ENCODE measurements at places on chromosomes 7 and 10.

DNA sequence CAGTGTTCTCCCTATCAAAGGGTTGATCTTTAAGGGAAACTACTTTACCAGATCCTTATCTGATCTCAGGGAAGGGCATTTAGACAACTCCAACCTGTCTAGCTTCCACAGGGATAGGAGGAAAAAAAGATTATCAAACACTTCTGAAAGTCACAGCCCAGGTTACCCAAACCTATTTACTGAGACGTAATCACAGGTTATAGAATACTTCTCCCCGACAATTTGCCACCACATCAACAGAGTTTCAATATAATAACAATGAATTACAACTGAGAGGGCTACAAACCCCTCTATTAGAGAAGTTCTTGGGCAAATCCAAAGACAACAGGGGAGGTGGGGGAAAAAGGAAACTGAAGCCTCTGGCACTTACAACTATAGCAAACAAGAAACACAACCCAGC is 26.3 kb downstream of the CFAP70 start:
- no peak for DNase-seq

DNA sequence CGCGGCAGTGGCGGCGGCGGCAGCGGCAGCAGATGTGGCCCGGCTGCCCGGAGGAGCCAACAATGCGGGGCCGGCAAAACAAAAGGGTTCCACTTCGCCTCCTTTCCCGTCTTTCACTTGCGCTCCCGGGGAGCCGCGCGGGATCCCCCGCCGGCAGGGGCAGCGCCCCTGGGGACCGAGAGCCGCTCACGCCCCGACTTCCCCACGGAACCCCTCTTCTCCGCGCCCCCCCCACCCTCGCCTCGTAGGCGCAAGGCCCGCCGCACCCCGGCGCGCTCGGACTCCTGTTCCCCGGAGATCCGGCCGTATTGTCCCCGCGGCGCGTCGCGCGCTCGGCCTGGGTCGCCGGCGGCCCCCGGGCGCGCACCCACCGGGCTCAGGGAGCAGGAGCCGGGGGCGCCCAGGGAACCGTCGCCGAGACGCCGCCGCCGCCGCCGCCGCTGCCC is 854 bp downstream of the CTBP2 start:
- DNase-seq: peak; percentile 62

GRCh38 chr10:82288461-82288881 is 413.5 kb downstream of the NRG3 start:
- peak; percentile 49 for DNase-seq

DNA sequence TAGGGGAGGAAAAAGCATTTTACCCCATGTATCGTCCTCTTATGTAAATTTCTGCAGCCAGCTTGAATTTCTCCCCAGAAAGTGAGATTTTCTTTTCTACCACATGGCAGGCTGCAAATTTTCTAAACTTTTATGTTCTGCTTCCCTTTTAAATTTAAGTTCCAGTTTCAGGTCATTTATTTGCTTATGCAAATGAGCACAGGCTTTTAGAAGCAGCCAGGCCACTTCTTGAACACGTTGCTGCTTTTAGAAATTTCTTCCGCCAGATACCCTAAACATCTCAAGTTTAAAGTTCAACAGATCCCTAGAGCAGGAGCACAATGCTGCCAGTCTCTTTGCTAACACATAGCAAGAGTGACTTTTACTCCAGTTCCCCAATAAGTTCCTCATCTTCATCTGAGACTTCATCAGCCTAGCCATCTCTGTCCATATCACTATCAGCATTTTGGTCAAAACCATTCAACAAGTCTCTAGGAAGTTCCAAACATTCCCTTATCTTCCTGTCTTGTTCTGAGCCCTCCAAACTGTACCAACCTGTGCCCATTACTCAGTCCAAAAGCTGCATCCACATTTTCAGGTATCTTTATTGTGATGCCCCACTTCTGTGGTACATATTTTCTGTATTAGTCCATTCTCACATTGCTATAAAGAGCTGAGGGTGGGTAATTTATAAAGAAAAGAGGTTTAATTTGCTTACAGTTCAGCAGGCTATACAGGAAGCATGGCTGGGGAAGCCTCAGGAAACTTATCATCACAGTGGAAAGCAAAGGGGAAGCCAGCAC is 16.3 kb downstream of the EZH2 start:
- DNase-seq: no peak

DNA sequence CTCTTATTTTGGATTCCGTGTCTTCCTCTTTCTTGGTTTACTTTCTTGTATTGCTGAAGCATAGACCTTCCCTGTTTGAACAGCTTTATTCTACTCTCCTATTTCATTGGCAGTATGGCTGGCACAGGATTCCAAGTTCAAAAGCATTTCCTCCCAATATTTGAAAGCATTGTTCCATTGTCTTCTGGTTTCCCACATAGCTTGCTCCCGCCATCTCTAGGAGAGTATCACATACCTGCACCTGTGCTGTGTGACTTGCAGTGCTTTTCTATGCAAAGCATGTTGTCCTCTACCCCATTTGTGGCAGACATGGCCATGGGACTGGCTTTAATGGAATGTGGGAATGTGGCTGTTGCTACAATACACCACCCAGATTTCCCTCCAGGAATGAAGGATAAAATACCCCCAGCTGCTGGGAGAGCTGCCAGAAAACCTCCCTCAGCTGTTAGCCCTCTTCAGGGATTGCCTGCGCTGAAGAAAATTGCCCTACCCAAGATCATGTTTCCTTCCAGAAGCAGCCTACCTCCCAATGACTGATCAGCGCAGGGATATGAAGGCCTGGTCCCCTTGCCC is 6.9 kb upstream of the MYOF start:
- no peak for DNase-seq

DNA sequence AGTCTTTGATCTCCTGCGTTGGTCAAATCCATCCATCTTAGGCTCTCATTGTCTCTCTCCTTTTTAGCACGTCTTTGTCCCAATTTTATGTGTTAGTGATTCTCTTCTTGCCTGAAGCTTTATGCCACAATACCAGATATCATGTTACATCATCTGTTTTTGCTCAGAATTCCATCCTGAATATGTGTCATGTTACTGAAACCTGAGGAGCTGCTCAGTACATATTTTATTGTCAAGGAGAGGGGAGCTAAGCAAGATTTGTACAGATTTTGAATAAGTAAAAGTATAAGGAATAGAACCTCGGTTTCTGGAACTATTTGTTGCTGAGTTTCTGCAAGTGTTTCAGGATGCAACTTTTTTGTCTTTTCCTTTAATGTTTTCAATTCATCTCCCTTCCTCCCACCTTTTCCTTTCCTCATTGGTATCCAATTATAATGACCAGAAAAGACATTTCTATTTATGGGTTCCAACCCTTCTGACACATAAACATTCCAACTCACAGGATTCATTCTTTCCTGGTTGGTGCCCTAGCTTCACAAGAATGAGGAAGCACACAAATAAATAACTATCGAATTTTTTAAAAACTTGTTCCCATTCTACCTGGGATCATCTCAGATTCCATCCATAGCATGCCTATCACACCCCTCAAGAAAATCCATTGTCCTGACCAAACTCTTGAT is 291.8 kb downstream of the CRPPA start:
- DNase-seq: no peak

DNA sequence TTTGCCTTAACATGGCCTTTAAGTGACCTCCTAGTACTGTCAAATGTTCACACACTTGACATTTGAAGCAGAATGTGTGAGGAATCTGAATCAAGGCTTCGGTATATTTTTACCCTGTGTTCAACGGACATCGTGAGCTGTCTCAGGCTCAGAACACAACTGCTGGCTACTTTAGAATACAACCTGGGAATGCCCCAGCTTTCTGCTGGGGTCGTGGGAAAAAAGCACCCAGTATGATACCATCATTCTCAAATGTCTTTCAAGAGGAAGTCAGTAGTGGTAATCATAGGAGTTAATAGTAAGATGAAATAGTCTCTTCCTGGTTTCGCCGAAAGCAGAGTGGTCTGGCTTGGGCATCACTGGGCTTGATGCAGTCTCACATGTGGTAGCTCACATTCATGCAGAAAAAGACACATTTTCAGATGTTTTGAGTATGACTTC is 67.2 kb downstream of the CREB5 start:
- no peak for DNase-seq

DNA sequence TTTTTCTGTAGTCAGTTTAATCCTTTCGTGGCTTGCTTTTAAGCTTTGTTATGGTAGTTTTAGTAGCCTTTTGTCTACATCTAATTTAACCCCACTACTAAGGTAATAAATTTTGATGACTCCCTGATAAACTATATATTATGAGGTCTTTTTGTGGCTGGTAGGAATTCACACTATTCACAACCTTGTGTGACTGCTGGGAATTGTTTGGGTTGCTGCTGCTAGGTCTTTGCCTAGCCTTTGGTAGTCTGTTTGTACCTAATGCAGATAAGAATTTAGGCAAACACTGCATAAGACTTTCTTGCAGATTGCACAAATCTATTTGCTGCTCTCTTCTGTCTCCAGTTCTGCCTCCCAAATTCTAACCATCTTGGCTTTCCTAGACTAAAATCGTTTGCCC is 58.3 kb downstream of the SHOC2 start:
- DNase-seq: no peak

GRCh38 chr7:115825456-115826115 is 205.0 kb downstream of the TFEC start:
- no peak for DNase-seq

GRCh38 chr10:61283481-61284221 is 169.5 kb downstream of the TMEM26 start:
- no peak for DNase-seq

GRCh38 chr10:101629837-101630632 is 41.9 kb downstream of the DPCD start:
- no peak for DNase-seq

GRCh38 chr10:114987995-114988394 is 50.0 kb downstream of the TRUB1 start:
- DNase-seq: no peak

DNA sequence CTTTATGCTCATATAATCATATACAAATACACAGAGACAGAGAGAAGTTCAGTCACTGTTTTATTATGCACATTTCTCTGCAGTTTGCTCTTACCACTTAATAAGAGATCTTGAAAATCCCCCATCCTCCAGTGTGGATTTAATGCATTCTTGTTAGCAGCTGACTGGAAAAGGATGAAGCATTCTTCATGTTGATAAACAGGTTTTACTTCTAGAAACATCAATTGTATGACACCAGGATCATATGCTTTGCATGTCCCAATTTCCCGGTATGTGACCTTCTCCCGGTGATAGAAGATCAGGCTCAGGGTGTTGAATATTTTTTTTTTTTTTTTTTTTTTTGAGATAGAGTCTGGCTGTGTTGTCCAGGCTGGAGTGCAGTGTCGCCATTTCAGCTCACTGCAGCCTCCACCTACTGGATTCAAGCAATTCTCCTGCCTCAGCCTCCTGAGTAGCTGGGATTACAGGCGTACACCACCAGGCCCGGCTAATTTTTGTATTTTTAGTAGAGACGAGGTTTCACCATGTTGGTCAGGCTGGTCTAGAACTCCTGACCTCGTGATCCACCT is 6.2 kb upstream of the CREB3L2 start:
- no peak for DNase-seq

GRCh38 chr10:92082583-92083280 is 159.2 kb downstream of the BTAF1 start:
- no peak for DNase-seq

DNA sequence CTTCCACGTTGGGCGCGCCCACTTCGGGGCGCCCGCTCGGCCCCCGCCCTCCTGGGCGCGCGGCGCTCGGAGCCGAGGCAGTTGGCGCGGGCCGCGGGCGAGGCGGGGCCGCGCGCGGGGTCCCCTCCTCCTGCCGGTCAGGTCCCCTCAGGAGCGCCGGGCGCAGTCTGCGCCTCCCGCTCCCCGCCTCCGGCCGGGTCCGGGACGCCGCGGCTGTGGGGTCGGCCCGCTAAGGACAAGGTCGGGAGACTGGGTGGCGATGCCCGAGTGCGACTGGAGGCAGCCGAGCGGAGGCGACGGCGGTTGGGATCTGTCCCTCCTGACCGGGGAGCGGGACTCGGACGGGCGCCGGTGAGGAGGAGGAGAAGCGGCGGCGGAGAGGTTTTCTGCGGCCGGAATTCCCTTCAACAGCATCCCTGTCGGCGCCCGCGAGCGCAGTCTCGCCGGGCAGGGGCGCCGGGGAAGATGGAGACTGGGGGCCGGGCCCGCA is at the start of gene ATRNL1:
Gene ATRNL1, plus strand, starts transcription at position 80 of the 490 bp plus-strand sequence. Its CDS starts 386 bp downstream, at position 466.
- no peak for DNase-seq

DNA sequence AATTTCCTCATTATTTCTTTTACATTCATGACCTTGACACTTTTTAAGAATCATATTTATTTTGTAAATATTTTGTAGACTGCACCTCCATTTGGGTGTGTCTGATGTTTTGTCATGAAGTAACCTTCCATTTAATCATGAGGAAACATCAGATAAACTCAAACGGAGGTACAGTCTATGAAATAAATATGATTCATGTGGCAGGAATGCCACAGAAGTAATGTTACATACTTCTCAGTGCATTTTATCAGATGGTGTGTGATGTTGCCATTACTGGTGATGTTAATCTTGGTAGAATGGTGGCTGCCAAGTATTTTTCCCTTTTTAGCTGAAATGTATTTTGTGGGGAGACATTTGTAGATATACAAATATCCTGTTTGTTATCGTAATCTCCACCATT is 64.9 kb downstream of the ZNF37A start:
- no peak for DNase-seq

DNA sequence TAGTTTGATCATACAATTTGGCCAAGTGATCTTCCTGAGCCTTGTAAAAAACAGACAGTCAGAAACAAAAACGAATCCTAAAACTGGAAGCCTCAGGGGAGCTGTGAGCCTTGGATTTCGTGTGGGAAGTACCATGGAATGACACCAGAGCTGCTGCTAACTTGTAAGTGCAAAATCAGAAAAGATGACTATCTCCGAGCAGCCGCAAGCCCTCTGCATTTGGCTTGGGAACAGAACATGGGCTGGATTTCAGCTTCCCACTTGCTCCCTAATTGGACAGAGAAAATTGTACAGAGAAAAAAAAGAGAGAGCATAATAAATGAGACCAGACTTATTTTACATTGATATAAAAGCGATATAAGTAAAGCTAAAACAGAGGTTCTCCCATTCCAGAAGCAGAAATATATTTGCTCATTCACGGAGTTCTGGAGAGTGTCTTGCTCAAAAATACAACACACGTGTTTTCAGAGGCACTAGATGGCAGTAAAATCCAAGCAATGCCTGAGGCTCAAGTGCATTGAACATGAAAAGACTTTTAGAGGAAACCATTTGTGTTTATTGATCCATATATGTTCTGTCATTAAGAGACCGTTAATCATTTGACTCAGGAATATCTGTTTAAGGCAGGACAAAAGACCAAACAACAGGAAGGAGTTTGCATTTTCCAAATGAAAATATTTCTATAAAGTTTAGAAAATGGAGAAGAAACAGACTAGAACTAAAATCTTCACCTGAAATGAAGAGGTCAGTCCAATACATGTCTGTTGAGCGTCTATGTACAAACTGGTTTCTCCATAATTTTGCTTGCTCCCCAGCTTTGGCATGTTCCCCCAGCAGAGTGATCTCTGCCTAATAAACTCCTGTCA is 78.3 kb upstream of the SLC26A5 start:
- no peak for DNase-seq

DNA sequence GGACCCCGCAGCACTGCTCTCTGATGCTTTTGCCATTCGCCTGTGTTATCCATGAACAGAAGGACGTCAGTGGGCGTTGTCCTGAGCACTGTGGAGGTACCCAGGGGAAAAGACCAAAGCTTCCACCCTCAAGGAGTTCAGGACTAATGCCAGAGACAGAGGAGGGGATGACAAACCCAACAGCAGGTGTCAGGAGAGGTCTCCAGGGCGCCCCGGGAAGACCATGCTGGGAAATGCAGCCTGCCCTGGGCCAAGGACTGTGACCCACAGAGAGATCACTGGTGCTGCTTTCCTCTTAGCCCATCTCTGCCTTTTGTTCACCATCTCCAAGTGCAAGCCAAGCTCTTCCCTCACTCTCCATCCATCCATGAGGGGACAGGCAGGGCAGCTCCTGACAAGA is 166.8 kb upstream of the PFKP start:
- DNase-seq: no peak

- DNase-seq: no peak
These were observed 63.7 kb upstream of the PDK4 start for GRCh38 chr7:95660023-95660434.
